CD8-positive, alpha-beta memory T cell (primary cell): ENCODE measurements at places on chromosomes 4 and X. TPM values are rescaled to one million over a fixed set of nuclear protein-coding genes. Genes with fewer than 3 reads are reported as not detected.

GRCh38 chrX:45344594-45344993 lies 143.9 kb upstream of the DIPK2B start:
- no peak for DNase-seq

- DNase-seq = no peak
Observed at GRCh38 chrX:43003204-43003565, 225.2 kb upstream of the PPP1R2C start.

DNA sequence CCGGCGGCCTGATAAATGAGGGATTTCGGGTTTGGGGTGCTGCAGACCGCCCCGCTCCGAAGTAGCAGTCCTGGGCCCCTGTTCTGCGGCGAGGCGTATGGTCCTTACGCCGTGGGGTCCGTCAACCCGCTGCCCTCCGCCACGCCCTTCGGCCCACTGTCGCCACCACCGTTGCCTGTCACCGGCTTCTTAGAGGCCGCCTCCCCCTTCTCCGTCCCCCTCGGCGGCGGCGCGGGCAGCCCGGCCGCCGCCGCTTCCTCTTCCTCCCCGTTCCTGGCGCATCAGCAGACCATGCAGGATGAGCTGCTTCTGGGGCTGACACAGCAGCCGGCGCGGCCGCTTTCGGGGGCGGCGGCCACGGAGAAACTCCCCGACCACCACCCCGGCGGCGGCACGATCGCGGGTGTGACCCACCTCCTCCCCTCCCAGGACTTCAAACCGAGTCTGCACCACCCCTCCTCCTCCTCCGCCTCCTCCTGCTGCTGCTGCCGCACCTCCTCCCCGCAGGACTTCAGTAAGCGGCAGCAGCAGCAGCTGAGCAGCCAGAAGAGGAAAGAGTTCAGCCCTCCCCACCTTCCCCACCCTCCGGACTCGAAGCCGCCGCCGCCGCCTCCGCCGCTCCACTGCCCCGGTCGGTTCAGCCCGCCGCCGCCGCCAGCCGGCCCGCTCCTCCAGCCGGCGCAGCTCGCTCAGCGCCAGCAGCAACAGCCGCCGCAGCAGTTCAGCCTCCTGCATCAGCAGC lies 549 bp downstream of the CPEB2 start:
- DNase-seq = peak; percentile 74

- DNase-seq = no peak
Observed at GRCh38 chrX:31070057-31070468, 1.8 kb downstream of the FTHL17 start.

GRCh38 chrX:46328133-46328532 lies 217.1 kb downstream of the ZNF674 start:
- no peak for DNase-seq

- peak; percentile 51 for DNase-seq
Observed at GRCh38 chr4:1113311-1114009, at the start of gene RNF212. TSS of gene RNF212 (minus strand) at chr4:1113564. CDS start at chr4:1113464, 100 bp downstream.

The MAGEA11 gene
- not detected for total RNA-seq

DNA sequence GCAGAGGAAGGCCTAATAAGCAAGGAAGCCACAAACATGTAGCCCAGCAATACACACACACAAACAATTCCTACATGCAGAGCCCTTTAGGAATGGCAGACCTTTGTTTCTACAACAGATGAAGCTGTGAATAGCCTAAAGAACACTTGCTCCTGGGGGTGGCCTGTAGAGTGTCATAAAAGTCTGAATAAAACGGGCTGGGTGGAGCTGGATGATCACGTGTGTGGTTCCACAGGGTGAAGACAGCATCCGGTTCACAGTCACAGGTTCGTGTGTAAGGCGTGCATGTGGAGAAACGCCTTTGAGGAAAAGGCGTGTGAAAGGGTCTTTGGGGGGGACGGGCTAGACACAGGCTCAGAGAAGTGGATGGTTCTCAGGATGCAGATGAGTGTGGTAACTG lies 156.1 kb downstream of the AFAP1 start:
- DNase-seq = no peak

GRCh38 chrX:108447303-108447702 lies 7.7 kb downstream of the COL4A5 start:
- no peak for DNase-seq

The GPR34 gene
- 1.5 TPM for total RNA-seq

GRCh38 chr4:82380344-82380743 lies 6.6 kb upstream of the HNRNPD start:
- DNase-seq = no peak

The NDNF gene
- total RNA-seq = 0.13 TPM

- no peak for DNase-seq
Observed at GRCh38 chr4:122548886-122549630, 71.8 kb downstream of the IL21 start.

DNA sequence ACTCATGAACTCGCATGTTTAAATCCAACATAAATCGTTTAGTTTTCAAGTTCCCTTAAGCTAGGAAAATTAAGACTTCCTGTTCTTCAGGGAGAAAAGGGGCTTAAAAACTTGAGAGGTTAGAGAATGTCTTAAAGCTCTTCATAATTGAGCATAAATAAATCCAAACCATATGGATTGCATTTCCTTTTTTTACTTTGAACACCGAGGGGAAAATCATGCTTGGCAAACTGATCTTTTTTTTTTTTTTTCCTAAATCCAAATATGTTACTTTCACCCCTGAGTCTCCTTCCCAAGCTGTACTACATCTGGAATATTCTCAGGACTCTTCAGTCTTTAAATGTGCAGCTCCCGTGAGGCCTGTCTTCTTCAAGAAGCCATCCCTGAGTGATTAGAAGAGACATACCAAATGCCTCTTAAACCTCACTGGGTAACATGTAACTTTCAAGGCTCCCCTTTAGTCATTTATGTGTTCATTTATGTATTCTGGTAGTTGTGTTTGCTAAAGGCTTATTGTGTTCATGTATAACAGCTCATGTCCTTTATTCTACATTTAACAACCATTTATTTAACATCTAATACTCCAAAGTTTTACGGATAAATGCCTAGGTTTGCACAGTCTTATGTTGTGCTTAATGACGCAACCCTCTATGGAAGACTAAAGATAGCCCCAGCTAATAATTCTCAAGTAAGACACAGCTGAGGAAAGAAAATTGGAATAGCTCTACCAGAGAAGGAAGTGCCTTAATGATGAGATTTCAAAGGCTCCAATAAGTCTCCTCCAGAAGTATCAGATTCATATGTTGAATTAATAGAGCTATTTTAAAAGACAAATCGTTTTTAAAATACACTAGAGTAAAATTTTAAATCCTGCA lies 107.0 kb downstream of the AGTR2 start:
- no peak for DNase-seq

The ZNF674 gene
- total RNA-seq = 2.8 TPM

DNA sequence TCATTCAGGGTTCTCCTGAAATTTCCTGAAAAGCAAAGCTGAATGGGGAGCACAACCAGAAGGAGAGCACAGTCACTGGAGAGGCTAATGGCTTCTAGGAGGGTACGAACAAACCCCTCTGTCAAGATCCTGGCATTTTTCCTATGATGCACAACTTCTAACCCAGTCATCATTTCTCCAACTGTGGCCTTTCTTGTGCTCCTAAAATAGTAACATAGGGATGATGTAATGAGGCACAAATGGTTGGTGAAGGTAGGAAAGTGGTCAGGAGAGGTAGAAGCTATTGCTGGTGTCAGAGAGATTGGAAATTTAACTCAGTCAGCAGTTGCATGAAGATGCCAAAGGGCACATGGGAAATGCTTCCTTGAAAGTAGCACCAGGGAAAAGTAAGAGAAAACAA lies 52.7 kb downstream of the SLC10A7 start:
- DNase-seq = no peak

- DNase-seq = no peak
Observed at GRCh38 chr4:61831987-61832386, 631.9 kb downstream of the ADGRL3 start.

DNA sequence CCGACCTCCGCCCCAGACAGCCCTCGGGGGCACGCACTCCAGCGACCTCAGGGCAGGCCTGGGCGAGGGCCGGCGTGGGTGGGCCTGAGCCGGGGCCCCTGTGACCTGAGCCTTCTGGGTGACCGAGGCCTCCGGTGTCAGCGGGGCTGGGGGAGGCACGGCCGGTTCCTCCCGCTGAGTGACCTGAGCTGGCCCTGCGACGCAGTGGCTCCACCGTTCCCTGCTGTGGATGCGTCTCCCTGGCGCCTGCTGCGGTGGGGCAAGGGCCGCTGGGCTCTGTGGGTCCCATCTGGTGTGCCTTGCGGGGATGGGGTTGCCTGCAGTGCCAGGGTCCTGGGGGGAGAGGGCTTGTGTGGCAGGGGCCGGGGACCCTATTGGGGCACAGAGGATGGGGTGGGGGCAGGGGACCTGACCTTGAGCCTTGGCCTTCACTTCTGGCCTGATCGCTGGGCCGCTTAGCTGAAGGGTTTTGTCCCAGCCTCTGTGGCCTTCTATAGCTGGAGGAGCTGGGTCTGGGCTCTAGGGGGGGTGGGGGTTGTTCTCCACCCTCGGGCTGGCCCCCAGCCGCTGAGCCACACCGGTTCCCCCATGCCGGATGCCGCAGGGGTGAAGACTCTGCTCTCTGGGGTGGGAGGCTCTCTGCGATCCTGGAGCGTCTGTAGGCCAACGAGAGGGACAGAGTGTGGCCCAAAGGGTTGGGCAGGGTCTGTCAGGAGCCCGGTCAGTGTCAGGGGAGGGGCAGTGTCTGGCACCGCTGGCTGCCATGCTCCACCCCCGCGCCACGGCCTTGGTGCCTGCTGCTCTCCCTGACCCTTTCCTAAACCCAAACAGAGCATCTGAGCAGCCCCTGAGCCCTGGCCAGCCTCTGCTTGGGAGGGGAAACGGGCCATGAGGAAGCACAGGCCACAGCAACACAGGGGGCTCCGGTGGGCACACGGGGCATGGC lies 2.3 kb downstream of the NAT8L start:
- DNase-seq = no peak

GRCh38 chrX:13697455-13697854 lies 8.5 kb downstream of the RAB9A start:
- DNase-seq = no peak

GRCh38 chr4:13849778-13850177 lies 222.3 kb upstream of the BOD1L1 start:
- no peak for DNase-seq

DNA sequence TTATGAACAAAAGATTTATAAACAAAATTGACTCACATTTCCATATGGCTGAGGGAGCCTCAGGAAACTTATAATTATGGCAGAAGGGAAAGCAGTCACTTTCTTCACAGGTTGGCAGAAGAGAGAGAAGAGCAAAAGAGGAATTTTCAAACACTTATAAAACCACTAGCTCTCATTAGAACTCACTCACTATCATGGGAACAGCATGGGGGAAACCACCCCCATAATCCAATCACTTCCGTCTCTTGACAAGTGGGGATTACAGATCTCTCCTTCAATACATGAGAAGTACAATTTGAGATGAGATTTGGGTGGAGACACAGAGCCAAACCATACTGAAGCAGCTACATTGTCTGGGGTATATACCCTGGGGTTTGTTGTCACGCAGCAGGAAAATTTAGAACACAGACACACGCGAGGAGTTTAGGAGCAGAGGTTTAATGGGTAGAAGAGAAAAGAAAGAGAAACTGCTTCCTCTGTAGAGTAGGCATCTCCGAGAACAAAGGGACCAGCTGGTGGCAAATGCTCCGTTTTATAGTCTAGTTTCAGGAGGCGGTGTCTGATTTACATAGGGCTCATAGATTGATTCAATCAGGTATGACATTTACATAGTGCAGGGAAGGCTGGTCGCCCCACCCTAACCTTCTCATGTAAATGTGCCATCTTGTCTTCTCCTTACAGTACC lies 2277.7 kb upstream of the AGA start:
- DNase-seq = no peak

DNA sequence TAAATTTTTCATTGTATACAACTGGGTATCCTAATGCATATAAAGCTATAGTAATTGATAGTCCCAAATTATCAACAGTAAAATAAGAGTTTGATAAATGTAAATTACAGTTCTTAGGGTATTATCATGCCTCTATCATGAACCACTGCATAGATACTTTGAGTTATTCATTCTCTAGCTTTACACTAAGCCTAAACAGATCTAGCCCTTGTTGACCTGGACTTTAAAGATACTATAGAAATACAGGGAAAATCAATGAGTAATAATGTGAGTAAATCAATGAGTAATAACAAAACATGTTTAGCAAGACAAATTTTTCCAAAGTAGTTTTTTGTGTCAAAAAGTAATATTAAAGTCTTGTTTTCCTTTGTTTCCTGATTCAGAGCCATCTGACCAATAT lies 228.4 kb downstream of the SCFD2 start:
- no peak for DNase-seq

The FBXO8 gene
- total RNA-seq = 20.3 TPM

The ZNF718 gene
- total RNA-seq = 10.0 TPM

- DNase-seq = no peak
Observed at GRCh38 chr4:155666344-155667221, at the start of gene GUCY1A1. TSS of gene GUCY1A1 (plus strand) at chr4:155666848. CDS start at chr4:155696868, 30,020 bp downstream.

GRCh38 chrX:104108955-104109354 lies 3.4 kb upstream of the ZCCHC18 start:
- DNase-seq = no peak

The GLRA2 gene
- not detected for total RNA-seq

DNA sequence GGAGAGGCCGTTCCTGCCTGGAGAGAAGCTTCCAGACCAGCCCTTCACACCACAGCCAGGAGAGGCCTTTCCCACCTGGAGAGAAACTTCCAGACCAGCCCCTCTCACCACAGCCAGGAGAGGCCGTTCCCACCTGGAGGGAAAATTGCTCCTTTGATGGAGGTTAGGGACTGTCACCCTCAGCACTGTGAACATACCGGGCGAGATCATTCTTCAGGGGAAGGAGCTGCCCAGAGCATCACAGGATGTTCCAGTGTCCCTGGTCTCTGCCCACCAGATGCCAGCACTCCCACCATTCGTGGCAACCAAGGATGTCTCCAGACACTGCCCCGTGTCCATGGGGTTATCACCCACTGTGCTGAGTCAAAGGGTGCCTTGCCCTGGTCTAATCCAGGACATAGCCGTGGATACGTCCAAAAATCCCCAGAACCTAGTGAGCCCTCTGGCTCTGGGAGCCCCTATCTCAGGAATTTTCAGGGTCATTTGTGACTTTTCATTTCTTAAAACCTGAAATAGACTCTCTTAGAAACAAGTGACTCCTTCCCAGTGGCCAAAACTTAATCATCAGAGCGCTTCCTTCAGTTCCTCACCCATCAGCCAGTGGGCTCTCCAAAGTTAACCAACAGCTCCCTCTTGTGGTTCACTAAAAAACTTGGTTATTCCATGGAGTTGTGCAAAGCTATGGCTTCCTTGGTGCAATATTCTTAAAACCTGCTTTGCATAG lies 80.2 kb downstream of the CRMP1 start:
- DNase-seq = no peak

The EFHC2 gene
- 0.20 TPM for total RNA-seq

The MAGEA8 gene
- total RNA-seq = not detected

GRCh38 chr4:1887052-1887451 lies 15.9 kb downstream of the NSD2 start:
- DNase-seq = no peak

DNA sequence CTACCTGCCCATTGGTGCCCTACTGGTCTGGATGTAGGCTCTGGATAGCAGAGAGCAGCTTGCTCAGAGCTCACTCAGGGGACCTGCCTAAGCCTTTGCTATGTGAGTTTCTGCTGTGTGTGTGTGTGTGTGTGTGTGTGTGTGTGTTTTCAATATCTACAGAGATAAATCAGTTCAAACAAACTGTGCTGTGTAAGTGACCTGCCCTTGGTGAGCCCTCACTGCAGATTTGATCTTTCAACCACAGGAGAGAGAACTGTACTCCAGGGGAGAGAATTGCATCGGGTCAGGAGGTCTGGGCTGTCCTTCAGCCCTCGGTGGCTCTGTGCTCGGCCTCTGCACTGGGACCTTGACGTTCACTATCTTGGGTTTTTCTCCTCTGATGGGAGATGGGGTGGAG lies 35.0 kb upstream of the CDKN2AIP start:
- DNase-seq = no peak

The PABPC5 gene
- total RNA-seq = not detected

- DNase-seq = no peak
Observed at GRCh38 chr4:98110214-98110613, 33.1 kb downstream of the STPG2 start.

The WDR17 gene
- 1.0 TPM for total RNA-seq
